Stimulated activated CD4-positive, alpha-beta T cell treated with anti-CD3 and anti-CD28 coated beads, Interleukin-4, amount 100 ng/mL, for 48 hours (primary cell): ENCODE measurements at places on chromosomes 12 and 14.

DNA sequence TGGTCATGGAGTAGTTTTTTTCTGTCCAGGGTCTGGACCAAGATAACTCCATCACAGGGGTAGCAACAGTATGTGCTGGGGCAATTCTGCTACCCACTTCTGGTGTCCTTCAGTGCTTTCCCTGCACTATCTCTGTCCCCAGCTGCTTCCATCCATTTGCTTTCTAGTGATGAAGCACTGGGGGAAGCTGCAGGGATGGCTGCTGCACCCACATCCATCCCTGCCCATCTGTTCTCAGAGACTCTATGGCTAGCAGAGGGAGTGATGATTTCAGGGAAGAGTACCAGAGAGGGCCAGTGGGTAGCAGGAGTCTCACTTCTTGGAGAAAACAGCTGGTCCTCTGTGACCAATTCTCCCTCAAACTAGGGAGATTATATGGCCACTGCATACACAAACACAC is 44.1 kb downstream of the ETV6 start:
- no peak for DNase-seq

DNA sequence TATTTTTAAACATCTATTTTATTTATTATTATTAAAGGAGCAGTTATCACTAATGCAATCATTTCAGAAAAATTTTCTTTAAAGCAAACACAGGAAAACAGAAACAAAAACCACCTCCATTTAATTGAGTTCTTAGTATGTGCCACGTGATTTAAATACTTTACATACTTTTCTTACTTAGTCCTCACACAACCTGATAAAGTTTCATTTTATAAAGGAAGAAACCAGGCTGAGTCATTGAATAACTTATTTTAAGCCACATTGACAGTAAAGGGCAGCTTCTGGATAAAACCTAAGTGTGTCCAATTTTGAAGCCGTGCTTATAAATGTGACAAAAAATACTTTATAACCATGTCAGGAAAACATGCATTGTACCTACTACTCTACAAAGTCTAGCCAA is 57.1 kb upstream of the PCED1B start:
- DNase-seq: no peak

- DNase-seq: no peak
These were observed 47.9 kb downstream of the SYNE3 start for GRCh38 chr14:95468448-95469133.

DNA sequence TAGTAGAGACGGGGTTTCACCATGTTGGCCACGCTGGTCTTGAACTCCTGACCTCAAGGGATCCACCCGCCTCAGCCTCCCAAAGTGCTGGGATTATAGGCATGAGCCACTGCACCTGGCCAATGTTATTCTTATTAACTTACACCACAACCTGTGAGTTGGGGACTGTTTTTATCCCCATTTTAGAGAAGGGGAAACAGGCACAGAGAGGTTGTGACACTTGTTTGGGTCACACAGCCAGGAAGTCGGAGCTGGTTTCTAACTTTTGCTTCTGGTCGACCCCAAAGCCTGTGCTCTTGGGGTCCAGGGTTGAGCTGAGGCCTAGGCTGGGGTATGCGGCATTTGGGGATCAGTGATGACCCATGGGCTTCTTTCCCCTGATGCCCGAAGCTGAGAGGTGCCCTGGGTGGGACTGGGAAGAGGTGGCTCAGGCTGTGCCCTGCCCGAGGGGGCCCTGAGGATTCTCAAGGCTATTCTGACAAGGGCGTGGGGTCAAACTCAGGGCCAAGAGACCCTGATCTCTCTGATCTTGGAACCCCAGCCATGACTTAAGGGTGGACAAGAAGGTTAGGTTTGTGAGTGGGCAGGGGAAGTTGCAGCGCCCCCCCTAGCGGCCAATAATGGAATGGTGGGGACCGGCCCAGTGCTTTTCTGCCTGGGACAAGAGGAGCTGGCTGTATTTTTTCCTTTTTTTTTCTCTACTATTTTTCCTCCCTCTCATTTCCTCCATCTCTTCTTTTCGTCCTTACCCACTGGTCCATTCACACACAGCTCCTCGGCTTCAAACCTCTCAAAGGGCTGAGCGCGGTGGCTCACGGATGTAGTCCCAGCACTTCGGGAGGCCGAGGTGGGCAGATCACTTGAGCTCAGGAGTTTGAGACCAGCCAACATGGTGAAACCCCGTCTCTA is 3.0 kb downstream of the SDSL start:
- DNase-seq: peak; percentile 64

GRCh38 chr12:86414201-86414600 is 158.0 kb upstream of the MGAT4C start:
- DNase-seq: no peak

GRCh38 chr12:77120156-77121085 is 55.1 kb upstream of the E2F7 start:
- no peak for DNase-seq

- no peak for DNase-seq
These were observed 420.5 kb downstream of the ZFP36L1 start for GRCh38 chr14:68372368-68372767.

- DNase-seq: no peak
These were observed 397.4 kb upstream of the OR4E1 start for GRCh38 chr14:22071006-22071405.

DNA sequence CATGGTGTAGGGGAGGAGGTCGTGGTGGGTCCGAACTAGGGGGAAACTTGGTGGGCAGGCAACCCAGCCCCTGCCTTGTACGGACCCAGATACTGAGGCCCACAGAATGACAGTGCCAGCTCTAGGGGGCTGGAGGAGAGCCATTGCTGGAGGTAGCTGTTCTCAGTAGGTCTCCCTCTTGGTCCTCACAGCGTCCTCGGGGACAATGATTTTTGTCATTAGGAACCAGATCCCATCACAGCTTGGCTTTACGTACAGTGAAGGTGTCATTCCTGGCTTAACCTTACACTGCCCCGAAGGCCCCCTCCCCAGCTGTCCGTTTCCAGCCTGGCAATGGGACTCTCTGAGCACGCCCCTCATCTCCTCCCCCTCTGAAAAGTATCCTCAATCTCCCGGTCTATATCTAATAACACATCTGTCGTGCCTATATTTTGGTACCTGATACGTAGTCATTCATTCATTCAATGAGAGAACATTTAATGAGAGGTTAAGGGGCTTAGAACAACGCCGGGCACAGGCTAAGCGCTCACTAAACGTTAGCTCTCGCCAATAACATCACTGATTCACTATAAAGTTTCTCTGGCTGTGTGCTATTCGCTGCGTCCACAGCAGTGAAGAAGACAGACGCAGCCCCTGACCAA is 597 bp upstream of the DYNC1H1 start:
- no peak for DNase-seq

DNA sequence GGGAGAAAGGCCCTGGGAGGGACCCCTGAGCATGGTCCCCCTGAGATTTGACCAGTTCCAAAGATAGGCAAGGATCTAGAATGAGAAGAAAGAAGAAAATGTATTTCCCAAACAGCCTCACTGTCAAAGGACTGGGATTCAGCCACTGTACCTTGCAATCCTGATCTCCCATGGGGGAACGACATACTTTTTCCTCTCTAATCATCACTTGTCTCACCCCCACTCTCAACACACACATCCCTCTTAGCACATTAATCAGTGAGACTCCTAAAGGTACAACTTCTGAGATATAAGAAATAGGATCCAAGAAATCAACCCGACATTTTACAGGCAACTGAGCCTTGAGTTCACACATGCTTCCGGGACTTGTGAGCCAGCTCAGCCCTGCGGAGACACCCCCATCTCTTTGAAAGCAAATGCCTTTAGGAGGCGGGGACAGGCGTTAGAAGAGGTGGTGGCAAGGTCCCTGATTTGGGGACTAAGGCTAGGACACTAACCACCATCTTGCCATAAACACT is 1.4 kb downstream of the MAP3K9 start:
- peak; percentile 36 for DNase-seq

DNA sequence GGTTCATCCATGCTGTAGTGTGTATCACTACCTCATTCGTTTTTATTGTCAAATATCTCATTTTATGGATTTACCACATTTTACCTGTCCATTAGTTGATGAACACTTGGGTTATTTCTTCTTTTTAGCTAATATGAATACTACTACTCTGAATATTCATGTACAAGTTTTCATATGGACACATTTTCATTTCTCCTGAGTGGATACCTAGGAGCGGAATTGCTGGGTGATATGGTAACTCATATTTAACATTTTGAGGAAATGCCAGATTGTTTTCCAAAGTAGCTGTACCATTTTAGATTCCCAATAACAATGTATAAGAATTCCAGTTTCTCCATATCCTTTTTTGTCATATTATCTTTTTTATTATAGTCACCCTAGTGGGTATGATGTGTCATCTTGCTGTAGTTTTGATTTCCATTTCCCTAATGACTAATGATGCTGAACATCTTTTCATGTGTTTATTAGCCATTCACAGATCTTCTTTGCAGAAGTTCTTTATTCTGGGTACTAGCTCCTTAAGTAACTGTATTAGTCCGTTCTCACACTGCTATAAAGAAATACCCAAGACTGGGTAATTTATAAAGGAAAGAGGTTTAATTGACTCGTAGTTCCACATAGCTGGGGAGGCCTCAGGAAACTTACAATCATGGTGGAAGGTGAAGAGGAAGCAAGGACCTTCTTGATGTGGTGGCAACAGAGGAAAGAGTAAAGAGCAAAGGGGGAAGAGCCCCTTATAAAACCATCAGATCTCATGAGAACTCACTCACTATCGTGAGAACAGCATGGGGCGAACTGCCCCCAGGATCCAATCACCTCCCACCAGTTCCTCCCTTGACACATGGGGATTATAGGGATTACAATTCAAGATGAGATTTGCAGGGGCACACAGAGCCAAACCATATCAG is 11.9 kb downstream of the NRDE2 start:
- DNase-seq: no peak

- peak; percentile 49 for DNase-seq
These were observed 122.1 kb downstream of the CALM1 start for GRCh38 chr14:90518941-90519256.

- no peak for DNase-seq
These were observed 237.9 kb downstream of the PAWR start for GRCh38 chr12:79452906-79453305.

- DNase-seq: no peak
These were observed 6.4 kb downstream of the SLC15A4 start for GRCh38 chr12:128817111-128818015.

DNA sequence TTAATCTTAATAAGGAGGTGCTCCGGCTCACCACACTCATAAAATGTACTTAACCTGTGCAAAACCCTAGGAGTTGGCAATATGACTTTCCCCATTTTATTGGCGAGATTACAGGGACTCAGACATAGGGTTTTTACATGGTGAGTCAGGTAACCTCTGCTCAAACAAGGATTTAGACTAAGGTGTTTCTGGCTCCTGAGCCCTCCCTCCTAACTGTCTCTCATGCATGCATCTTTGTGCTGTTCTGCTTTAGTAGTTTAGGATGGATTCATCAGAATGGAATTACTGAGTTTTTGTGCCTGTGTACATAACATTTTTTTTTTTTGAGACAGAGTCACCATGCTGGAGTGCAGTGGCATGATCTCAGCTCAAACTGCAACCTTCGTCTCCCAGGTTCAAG is 993.3 kb upstream of the TMEM132C start:
- DNase-seq: no peak

- DNase-seq: no peak
These were observed 73.9 kb downstream of the VEZT start for GRCh38 chr12:95291501-95291900.

DNA sequence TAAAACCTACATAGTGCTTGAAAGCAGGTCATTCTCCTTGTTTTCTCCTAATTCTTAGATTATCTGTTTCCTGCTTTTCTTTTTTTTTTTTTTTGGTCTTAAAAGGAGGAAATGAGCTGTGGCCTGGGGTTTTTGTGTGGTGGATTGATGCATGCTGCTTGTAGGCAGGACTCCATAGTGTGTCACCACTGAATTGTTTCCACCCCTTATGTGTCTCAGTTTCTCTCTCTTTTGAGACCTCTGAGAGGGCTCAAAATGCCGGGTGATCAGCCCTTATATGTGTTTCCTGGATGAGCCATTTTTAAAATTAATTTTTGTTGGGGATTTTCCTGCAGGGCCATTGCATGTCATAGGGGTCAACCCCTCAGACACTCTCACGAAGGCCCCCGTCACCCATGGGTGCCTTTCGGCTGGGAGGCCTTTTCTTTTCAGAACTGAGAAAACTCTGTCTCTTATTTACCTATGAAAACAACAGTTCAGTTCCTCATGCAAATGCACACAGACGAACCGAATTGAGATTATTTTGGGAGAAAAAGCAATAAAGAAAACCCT is 32.0 kb upstream of the LRRK2 start:
- DNase-seq: no peak

DNA sequence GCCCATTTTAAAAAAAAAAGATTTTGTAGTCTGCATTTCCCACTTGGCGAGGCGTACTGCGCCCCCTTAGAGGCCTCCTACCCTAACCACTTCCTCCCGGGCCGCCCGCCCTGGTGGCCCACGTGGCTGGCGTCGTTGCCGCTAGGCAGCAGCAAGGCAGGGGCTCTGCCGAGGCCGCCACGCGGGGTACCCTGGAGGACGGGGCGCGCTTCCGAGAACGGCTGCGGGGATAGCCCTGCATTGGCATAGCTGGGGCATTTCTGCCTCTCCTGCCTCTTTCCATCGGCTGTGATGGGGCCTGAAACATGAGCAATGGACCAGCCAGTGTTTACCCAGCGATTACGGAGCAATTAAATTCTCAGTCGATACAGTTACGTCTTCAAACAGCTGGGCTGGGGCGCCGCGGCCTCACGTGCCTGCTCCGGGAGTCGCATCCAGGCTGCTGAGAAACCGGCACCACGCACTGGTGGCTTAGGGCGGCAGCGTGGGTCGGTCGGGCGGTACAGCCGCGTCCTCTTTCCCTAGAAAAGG is 38.0 kb downstream of the IQSEC3 start:
- DNase-seq: no peak

GRCh38 chr12:106058256-106059182 is 80.2 kb downstream of the NUAK1 start:
- DNase-seq: no peak

GRCh38 chr12:89674326-89674942 is 34.2 kb downstream of the ATP2B1 start:
- DNase-seq: no peak

GRCh38 chr12:62371661-62372060 is 95.0 kb upstream of the MON2 start:
- no peak for DNase-seq

- no peak for DNase-seq
These were observed 18.9 kb downstream of the LEMD3 start for GRCh38 chr12:65188179-65188701.

DNA sequence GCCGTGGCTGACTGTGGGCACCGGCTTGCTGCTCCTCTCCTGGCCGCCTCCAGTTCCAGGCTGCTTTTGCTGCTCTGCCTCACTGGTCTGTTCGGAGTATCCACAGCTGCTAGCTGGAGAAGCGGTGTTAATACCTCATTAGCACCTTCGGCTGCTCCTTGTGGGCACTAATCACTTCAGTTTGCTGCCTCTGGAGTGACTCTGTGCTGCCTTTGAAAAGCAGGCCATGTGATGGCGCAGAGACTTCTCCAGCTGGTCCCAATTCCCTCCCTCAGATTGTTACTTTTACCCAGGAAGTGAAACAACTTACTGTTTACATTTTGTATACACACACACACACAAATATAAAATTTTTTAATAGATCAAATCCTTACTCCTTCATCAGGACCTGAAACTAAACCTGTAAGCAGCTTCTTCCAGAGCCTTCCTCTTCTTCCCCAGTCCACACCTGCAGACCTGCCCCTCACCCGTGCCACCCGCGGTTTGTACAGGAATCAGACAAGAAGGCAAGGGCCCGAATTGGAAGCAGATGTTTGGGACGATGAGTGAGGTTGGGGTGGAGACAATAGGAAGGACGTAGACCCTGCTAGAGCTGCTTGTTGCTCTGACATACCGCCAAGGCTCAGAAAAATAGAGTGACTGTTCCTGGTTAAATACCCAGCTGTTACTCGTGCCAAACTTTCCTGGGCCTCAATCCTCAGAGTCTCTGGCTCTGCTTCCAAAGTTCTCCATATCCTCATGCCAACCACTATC is 41.5 kb upstream of the LTBP2 start:
- DNase-seq: no peak
